ENCODE measurements at places on chromosomes 6 and 20.

DNA sequence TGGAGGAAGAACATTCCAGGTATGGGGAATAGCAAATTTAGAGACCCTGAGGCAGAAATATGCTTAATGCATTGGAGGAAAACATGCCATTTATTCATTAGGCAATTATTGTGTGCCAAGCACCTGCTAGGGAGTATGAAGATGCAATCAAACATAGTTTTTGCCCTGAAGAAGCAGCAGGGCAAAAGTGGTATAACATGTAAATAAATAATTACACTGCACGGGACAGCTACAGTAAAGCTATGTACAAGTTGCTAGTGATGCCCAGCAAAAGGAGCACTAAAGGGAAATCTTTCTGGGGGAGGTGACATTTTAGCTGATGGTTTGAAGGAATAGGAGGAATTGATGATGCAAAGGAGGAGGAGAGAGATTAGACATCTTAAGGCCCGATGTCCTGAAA, 624 bp upstream of the TJAP1 start:
- no peak for DNase-seq

GRCh38 chr6:113359155-113360140, 497.7 kb upstream of the MARCKS start:
- no peak for DNase-seq

DNA sequence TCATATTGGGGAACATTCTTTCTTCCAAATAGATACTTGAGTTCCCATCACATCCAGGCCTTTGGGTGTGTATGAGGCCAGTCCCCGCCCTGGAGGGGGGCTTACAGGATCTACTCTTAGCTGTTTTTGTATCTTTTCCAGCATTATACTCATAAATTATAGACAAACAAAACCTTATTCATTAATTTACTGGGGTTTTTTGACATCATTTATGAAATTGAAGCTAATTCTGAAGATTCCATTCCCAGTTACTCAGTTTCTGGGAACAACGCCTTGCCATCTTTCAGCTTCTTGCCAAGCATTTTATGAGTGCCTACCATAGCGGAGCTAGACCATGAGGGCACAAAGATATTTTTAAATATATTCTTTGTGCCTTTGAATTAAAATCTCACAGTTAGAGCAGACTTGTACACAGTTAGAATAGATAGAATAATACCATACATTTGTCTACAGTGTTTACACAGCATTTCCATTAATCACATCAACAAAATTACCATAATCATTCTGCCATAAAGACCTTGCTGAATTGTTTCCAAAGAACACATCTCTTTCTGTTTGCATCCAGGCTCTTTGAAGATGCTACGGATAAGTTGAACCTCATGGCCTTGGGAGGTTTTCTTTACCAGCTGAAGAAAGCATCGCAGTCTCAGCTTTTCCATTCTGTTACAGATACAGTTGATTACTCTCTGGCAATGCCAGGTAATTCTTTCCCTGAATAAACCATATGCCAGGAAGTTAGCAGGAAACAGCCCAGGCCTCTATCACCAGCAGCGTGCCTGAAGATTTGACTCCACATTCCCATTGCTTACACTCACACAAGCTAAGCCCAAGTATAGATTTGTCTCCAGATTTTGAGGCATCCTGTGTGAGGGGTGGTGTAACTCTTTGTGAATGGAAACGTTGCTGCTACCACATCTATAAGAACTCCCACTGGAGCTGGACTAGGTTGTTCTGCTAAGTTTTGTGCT, 75.4 kb upstream of the PBOV1 start:
- no peak for DNase-seq

- no peak for DNase-seq
These were observed 17.4 kb upstream of the SIRPB1 start for GRCh38 chr20:1637226-1637625.

GRCh38 chr6:132763269-132763668, 5.6 kb upstream of the VNN2 start:
- DNase-seq: no peak

DNA sequence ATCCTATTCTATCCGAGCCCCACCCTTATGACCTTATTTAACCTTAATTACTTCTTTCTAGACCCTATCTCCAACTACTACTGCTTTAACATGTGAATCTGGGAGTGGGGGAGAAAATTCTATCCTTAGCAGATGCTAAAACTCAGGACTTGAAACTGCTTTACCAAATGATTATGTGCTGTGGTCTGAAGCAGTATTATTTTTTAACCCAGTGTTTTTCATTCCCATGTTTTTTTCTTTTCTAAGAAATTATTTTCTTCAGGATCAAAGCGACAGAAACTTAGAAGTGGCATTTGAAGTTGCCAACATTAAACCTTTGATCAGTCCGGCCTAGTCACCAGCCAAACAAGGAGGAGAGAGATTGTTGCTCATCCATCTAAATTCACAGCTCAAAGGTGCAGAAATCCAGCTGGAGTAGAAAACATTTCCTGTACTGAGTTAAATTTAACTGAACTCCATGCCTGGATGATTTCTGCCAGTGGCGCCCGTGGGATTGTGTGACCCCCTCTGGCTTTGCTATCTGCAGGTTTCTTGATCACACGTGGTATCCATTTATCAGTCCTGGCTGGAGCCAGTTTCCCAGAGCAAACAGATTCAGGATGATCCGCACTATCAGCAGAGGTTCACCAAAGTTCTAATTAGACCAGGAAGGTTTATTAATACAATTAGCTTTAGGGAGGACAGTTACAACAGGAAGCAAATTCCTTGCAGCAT, 300.5 kb downstream of the PLCB1 start:
- DNase-seq: no peak

- DNase-seq: no peak
These were observed 110.5 kb upstream of the CDYL start for GRCh38 chr6:4665489-4666417.

- DNase-seq: peak; percentile 39
These were observed 1.1 kb downstream of the CITED2 start for GRCh38 chr6:139373154-139373927.

- no peak for DNase-seq
These were observed 68.1 kb upstream of the TOP1 start for GRCh38 chr20:40960521-40960956.

GRCh38 chr20:10436053-10436699, 1.1 kb downstream of the SLX4IP start:
- DNase-seq: no peak

DNA sequence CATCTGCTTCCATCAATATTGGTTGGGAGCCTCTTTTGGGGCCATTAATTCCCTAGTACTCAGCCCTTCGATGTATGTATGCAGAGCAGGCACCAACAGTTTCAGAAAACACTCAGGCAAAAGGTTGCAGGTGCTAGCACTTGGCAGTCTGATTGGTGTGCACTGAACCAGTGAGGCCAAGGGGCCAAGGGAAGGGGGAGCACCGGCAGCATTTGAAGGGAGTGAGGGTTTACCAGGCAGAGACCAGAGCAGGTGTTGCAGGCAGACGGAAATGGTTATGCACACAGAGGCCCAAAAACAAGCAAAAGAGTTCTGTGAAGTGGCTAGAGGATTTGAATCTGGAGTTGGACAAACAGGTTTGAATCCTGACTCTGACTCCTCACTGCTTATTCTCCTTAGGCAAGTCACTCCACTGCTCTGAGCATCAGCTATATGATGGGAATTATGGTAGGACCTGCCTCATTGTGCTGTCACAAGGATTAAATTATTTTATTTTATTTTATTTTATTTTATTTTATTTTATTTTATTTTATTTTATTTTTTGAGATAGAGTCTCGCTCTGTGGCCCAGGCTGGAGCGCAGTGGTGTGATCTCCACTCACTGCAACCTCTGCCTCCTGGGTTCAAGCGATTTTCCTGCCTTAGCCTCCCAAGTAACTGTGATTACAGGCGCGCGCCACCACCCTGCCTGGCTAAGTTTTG, 58.1 kb upstream of the SHLD1 start:
- DNase-seq: no peak
